ENCODE measurements at places on chromosomes 13 and 19. TPM values are rescaled to one million over a fixed set of nuclear protein-coding genes. Genes with fewer than 3 reads are reported as not detected.

GRCh38 chr19:51372649-51373504 is at the start of gene NKG7:
Gene NKG7 (minus strand): TSS chr19:51372654. CDS start chr19:51372535, 119 bp downstream.
- DNase-seq: peak; percentile 82

DNA sequence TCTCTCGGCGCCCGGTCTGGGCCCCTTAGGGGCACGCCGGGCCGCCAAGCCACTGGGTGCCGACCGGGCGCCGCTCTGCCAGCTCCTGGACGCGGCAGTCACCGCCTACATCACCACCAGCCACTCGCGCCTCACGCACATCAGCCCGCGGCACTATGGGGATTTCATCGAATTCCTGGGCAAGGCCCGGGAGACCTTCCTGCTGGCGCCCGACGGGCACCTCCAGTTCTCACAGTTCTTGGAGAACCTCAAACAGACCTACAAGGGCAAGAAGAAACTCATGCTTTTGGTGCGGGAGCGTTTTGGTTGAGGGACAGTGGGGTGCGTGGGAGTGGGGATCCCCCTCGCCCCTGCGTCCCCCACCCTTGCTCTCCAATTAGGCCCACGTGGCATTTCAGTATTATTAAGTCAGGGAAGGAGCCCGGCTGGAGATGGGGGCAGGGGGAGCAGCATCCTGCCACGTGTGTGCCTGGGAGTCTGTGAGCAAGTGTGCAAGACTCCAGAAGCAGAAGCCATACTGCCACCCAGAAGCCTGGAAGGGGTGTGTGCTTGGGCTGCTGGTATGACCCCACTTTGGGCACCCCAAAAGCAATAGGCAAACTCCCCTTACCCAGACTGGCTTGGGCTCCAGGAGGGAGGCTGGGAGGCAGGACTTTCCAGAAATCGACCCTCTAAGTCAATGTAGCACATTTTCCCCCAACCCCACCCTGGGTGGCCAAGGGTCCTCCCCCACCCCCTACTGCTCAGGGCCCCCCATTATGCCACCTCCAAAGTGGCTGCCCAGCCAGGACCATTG is 35.7 kb downstream of the ZSWIM4 start:
- DNase-seq: peak; percentile 58

- no peak for DNase-seq
Measured at GRCh38 chr19:1220477-1220930, 14.9 kb downstream of the STK11 start.

- no peak for DNase-seq
Measured at GRCh38 chr13:66040506-66040905, 1189.6 kb downstream of the PCDH9 start.

GRCh38 chr13:98795220-98795619 is 42.7 kb upstream of the SLC15A1 start:
- DNase-seq: no peak

- DNase-seq: no peak
Measured at GRCh38 chr13:28671126-28671792, 12.3 kb downstream of the POMP start.

- no peak for DNase-seq
Measured at GRCh38 chr19:5136073-5136855, 167.4 kb downstream of the KDM4B start.

- DNase-seq: peak; percentile 64
Measured at GRCh38 chr19:11446652-11447301, 11.3 kb downstream of the PRKCSH start.

DNA sequence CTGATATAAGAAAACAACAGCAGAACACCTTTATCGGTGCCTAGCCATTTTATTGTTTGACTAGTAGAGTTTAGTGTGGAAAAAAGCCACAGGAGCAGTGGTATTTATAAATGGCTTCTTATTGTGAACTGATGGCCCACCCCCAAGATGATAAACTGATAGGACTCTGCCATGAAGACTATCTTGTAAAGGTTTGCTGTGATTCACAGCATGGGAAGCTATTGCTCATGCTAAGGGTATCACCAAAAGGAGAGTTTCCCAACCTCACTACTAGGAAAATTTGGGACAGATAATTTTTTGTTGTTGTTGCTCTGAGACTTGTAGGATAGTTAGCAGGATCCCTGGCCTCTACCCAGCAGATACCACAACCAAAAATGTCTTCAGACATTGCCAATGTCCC is 12.0 kb upstream of the SLC7A1 start:
- DNase-seq: no peak

- no peak for DNase-seq
Measured at GRCh38 chr13:94678845-94679244, 33.5 kb downstream of the SOX21 start.

DNA sequence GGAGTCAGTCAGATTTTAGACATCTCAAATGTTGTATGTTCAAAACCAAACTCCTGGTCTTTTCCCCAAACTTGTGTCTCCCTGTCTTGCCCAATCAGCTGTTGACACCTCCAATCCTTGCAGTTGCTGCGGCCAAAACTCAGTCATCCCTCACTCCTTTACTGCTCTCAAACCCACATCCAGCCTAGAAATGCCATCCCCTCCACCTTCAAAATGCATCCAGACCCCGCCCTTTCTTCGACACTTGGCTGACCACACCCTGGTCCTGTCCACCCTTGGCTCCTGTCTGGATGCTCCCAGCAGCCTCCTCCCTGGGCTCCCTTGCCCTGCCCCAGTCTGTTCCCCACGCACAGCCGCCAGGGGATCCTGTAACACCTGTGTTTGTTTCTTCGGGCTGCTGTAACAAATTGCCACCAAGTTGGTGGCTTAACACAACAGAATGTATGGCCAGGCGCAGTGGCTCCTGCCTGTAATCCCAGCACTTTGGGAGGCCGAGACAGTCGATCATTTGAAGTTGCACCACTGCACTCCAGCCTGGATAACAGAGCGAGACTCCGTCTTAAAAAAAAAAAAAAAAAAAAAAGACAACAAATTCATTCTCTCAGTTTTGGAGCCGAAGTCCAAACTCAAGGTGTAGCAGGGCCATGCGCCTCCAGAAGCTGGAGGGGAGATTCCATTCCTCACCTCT is 11.7 kb downstream of the PLD3 start:
- no peak for DNase-seq

- DNase-seq: no peak
Measured at GRCh38 chr19:5857203-5858081, 6.2 kb upstream of the FUT3 start.

DNA sequence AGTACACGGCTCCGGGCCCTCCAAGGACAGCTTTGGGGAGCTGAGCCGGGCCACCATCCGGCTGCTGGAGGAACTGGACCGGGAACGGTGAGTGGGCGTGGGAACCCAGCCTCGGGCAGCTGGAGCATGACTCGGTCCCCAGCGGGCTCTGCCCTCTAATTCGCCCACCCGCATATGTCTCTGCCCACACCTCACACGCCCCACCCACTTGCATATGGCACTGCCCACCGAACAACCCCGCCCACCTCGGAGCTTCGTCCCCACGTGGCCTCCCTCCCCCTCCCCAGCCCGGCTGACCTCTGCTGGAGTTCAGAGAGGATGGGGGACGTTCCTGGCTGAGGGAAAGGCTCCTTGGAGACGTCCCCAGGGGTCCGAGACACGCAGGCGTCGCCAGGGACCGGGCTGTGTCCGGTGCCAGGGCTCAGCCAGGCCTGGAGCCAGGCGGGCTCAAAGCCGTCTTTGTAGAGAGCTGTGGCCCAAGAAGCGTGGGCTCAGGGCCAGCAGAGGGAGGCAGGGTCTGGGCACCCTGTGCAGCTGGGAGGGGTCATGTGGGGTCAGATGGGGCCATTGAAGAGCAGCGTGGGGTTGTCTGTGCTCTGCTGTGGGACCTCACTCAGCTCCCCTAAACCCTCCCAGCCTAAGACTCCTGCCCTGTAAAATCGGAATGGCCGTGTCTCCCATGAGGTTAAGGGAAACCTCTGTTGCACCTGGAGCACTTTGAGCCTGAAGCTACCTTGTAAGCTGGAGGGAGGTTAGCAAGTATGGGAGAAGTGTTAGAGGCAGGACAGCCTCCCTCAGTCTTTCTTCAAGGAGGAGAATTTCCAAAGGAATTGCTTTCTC is 3.8 kb downstream of the APC2 start:
- DNase-seq: no peak

DNA sequence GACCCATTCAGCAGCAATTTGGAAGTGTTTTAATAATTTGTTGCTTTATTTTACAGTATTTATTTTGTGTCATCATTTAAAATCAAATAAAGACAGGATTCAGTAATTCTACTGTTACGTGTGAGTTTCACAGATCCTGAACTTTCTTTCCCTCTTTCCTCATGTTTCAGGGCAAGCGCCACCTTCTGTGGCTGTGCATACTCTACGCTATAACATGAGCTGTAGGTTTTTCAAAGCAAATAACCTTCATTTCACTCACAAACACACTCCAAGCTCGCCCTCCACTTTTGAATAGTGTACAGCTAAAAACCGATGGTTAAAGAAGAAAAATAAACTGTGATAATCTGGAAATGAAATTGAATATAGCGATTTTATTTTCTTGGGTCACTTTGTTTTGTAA is 753.3 kb downstream of the OLFM4 start:
- no peak for DNase-seq

DNA sequence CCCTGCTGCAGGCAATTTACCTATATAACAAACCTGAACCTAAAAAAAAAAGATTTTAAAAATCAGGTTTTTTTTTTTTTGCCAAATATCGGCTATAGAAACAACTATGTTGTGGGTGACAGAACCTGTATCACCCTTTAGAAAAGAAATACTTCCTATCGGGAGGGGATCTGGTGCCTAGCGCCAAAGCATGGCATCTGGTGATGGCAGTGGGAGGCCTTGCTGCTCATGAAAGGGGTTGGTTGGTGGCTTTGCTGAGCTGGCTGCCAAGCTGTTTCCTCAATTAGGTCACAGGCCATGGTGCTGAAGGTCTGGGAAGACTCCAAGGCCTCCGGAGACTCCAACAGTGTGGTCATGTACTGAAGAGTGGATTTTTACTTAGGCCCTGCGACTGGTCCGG is 328.5 kb downstream of the KLF5 start:
- DNase-seq: no peak

ZNF549 gene
- 8.6 TPM for total RNA-seq

SIGLEC14 gene
- 2.7 TPM for total RNA-seq

CDX2 gene
- not detected for total RNA-seq

GARIN5A gene
- total RNA-seq: 0.59 TPM
